HCEC 1CT (cell line): ENCODE measurements at places on chromosomes 2 and 18.

DNA sequence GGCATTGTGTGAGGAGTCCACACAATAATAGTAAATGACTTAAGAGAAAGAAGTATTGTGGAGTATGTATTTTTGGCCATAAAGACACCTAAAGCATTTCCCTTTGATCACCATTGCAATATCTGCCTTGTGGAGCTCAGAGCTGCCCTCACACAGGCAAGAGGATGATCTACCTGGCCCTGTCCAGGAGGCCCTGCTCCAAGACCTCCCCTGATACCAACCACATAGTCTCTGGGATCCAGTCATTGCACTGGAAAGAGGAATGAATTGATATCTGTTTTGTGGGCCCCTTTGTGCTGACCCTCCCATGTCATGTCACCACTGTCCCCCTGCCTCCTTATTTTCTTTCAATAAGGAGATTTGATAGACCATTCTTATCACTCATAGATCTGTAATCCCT is 430.6 kb upstream of the TNP1 start:
- DNase-seq = no peak

DNA sequence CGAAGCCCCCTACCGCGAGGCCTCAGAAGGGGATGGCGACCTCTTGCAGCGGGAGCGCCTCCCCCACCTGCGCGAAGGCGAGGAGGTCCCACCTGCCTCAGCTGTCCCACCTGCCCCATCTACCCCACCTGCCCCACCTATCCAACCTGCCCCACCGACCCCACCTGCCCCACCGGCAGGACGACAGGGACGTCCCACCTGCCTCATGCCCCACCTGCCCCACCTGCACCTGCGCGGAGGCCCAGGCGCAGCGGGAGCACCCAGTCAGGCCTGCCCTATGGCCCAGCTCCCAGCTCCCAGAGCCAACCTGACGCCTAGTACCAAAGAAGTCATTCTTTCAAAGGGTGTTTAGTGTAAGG is 489.1 kb upstream of the SMIM21 start:
- DNase-seq = no peak

DNA sequence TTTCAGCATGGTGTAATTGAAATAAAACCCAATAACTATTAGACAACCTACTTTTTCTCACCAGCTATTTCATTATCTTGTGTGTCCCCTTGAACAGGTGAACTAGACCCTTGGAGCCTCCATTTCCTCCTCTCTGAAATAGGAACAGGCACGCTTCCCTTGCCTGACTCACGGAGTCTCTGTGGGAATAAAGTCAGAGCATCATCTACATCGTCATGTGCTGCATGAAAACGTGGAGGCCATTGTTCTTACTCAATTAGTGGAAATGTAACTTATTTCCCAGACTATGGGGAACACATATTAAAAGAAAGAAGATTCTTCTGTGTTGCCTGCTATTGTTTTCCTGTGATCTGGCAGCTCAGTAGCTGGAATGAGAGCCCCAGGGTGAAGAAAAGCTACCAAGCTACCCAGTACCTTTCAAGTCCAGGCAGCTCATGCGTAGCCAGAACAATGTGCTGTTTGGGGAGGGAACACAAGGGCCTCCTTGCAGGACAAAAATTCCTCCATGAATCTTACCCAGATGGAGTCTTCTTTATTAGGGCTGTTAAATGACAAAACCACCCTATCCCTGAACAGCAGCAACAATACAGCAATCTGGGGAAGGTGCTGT is 59.8 kb downstream of the SOX11 start:
- DNase-seq = no peak

DNA sequence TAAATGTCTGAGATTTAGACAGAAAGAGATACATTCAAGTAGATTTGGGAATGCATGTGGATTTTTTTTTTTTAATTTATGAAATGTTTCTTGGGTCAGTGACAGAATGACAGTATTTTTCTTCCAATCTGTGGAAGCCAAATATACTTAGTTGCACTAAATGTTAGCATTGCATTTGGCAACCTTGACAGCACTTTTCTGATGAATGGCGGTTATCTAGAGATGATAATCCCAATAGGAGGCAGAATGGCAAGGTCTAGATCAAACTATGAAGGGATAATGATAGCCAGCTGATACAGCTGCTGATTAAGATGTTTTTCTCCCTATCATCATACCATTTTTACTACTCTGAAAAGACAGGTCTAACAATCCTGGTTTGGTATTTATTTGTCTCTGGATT is 174.5 kb upstream of the STON1 start:
- no peak for DNase-seq

DNA sequence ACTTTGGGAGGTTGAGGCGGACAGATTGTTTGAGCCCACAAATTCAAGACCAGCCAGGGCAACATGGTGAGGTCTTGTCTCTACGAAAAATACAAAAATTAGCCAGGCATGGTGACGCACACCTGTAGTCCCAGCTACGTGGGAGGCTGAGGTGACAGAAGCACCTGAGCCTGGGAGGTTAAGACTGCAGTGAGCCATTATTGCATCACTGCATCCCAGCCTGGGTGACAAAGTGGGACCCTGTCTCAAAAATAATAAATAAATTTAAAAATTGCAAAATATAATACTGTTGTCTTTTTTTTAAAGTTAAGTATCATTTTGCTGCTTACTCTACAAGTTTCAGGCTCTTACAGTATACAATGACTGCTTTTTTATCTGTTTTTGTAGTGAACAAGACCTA is 4.0 kb upstream of the ANKRD12 start:
- no peak for DNase-seq

GRCh38 chr2:104028061-104028460 is 825.9 kb upstream of the POU3F3 start:
- DNase-seq = no peak

- no peak for DNase-seq
Observed at GRCh38 chr2:120551522-120551921, 184.1 kb upstream of the GLI2 start.

- DNase-seq = peak; percentile 13
Observed at GRCh38 chr18:12409469-12409868, 1.7 kb downstream of the PRELID3A start.

GRCh38 chr2:88540346-88540745 is 86.9 kb downstream of the EIF2AK3 start:
- DNase-seq = peak; percentile 46
